M059J (cell line): ENCODE measurements at places on chromosomes 6 and 20. TPM values are rescaled to one million over a fixed set of nuclear protein-coding genes. Genes with fewer than 3 reads are reported as not detected.

GRCh38 chr6:76124018-76124417 is 51.6 kb upstream of the IMPG1 start:
- no peak for DNase-seq

GRCh38 chr6:106383573-106383972 is 23.1 kb downstream of the CRYBG1 start:
- DNase-seq = no peak

DNA sequence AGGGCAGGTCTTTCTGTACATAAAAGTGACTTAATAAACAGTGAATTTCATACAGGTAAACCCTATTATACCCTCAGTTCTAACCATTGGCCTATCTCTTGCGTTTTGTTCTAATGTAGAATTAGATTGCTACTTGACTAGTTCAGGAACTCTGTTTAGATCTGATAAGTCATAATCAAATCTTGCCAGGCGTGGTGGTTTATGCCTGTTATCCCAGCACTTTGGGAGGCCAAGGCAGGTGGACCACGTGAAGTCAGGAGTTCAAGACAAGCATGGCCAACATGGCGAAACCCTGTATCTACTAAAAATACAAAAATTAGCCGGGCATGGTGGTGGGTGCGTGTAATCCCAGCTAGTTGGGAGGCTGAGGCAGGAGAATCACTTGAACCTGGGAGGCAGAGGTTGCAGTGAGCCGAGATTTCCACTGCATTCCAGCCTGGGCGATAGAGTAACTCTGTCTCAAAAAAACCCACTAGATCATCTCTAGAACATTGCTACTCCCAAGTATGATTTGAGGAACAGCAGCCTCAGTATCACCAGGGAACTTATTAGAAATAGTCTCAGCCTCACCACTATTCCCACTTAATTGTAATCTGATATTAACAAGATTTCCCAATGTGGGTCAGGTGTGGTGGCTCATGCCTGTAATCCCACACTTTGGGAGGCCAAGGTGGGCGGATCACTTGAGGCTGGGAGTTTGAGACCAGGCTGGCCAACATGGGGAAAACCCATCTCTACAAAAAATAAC is 12.2 kb downstream of the GTPBP2 start:
- no peak for DNase-seq

Gene ISM1
- total RNA-seq = not detected in 2 replicates
